ENCODE measurements at places on chromosomes 12 and 14.

GRCh38 chr14:68734231-68734732, 58.6 kb downstream of the ZFP36L1 start:
- DNase-seq = peak; percentile 31

- DNase-seq = no peak
These were observed 81.6 kb upstream of the RERGL start for GRCh38 chr12:18171571-18171970.

DNA sequence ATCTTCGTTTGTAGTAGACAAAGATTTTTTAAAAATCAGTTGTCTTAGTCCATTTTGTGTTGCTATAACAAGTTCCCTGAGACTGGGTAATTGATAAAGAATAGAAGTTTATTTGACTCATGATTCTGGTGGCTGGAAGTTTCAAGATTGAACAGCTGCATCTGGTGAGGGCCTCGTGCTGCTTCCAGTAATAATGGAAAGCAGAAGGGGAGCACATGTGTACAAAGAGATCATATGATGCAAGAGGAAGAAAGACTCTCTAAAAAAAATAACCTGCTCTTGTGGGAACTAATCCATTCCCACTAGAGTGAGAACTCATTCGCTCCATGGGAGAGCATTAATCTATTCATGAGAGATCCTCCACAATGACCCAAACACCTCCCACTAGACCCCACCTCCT, 24.8 kb downstream of the MUCL1 start:
- no peak for DNase-seq

DNA sequence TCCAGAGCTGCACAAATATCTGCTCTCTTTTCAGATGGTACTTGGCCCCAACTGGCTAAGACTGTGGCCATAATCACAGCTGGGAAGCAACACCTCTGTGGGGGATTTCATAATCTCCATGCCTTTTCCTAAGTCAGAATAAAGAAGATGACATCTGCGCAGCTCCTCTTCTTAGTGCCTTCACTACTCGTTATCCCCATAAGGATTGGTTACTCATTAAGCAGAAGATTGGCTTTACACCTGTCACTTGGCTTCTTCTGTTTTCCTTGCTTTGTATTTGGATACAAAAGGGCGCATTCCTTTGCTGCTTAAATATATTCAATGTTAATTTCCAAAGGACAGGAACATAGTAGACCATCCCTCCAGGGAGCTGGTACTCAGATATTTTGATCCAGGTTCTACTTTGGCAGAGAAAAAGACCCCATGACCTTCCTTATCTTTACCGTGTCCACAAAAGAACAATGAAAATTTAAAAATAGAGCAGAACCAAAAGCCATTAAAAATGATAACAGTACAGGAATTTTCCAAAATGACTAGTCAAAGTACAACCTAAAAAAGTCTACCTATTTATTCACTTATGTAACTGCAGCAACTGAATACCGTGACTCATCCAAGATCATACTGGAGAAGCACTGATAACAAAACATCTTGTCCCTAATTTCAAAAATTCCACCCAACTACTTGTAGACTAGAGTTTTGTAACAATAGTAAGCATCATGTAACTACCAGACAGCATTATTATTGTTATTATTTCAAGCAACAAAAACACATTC, 352.3 kb upstream of the TMPO start:
- no peak for DNase-seq

GRCh38 chr14:58747181-58747580, 109.4 kb downstream of the DACT1 start:
- no peak for DNase-seq

DNA sequence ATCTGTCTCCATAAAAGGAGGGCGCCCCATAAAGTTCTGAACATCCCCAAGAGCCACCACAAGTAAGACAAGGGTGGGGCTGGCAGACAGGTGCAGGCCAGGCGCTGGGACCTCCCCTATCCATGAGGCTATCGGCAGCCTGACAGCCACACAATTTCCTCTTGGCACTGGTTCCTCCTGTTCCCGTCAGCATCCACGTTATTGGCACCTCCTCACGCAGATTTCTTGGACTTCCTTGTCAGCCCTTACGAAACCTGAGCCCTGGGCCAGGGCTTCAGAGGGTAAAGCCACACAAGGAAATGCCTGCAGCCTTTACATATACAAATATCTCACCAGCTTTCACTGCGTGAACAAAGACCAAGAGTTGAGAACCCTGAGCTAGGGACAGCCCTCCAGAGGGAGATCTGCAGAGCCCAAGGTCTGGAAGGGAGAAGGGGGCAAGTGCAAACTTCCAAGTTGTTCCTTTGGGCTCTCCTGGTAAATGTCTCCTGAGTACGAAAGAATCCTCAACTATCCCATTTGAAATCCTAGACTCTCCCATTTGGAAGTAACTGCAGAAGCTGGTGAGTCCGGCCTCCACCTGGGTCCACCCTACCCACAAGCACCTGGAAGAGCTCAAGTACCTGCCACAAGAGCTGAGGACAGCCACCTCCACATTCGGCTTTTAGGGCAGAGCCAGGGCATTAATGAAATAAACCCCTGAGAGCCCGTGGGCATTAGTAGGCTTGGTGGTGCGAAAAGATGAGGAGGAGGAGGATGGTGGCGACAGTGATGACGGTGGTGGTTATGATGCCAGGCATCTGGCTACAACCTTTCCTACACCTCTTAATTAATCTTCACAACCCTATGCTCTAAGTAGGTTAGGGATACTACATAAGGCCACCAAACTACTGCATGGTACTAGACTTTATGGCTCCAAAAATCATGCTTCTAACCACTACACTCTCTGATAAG, 5.5 kb upstream of the TC2N start:
- DNase-seq = no peak

DNA sequence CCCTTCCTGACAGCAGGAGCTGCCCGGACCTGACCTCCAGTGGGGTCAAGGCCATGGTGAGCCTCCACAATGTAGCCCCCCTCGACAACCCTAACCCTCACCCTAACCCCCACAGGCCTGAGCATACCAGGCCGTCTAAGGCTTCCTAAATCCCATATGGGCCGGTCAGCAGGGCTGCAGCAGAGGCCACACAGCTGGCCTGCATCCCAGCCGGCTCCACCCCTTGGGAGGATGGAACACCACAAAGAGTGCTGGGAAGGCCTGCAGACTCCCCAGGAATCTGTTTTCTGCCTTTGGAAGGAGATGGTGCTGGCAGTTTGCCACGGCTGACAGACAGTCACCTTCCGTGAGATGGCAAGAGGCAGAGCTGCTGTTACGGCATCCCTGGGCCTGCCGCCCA, 2.8 kb downstream of the TMEM179 start:
- no peak for DNase-seq

DNA sequence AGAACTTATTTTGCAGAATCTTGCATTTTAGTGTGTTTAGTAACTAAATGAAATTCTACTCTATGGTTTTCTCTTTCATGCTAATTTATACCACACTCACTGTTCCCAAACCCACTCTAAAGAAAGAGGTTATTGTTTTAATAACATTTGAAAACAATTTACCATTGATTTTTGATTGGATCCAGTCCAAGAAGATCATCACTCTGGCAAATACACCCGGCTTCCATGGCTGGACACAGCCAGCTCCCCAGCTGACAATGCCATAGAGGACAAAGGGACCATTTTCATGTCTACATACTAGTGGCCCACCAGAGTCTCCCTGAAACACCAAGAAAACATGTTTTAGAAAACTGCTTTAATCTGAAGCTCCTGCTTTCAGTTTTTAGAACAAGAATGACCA, 42.4 kb downstream of the OVCH1 start:
- DNase-seq = no peak

DNA sequence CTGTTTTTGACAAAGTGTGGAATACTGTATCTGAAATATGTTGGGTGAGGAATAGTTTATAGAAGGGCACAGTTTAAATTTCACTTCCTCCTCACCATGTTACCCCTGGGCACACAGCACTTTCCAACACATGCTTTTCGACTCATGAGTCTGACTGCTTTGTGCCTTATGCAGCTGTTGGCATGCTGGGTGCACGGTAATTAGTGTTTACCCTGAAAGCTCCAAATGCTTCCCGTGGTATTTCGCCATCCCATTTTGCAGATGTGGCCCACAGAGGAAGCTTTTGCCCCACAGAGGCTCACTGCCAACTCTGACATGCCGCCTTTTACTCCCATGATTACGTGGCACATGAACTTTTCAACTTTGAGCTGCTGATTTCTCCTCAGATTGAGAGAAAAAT, 168.6 kb downstream of the PRKCH start:
- no peak for DNase-seq

- DNase-seq = peak; percentile 60
These were observed 10.7 kb downstream of the STAC3 start for GRCh38 chr12:57240066-57240921.

DNA sequence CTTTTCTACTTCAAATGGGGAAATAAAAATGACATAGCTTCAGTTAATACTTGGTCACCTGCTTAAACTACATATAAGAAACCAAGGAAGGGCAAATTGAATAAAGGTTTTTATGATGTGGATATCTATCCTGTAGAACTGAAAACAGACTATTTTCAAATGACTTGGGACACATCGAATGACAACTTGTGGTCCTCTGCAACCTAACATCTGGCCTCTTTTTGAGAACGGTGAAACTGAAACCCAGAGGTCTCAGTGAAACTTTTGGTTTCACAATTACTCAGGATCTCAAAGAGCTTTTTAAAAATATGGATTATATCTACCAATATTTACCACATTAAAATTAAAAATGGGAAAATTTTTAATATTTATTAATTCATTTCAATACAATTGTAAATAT, 65.2 kb downstream of the PPP2R5E start:
- no peak for DNase-seq

- DNase-seq = no peak
These were observed 42.1 kb downstream of the ELK3 start for GRCh38 chr12:96236221-96236822.

- DNase-seq = no peak
These were observed 40.3 kb upstream of the DCD start for GRCh38 chr12:54688309-54689033.

GRCh38 chr14:70020352-70021170, 141.3 kb downstream of the SMOC1 start:
- DNase-seq = no peak

DNA sequence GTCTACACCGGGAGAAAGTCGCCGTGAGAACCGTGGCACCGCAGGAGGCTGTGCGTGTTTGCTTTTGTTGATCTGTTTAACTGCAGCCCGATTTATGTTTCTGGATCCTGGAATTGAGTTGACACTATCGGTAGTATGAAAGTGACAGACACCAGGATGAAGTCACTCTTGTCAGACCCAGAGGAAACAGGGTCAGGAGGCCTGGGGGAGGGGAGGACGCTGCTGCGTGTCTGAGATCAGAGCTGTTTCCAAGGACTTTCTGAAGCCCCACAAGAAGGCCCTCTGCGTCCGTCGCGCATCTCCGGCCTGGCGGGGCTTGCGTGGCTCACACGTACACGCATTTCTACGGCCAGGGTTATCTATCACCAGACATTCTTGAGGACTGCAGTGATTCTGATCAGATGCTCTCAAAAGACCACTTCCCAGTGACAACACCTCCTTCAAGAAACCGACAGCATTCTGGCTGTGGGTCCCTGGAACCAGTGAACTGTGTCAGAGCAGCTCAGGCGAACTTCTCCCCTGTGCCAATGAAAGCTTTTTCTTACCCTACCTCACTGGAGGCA, 263.4 kb downstream of the ADGRD1 start:
- no peak for DNase-seq

DNA sequence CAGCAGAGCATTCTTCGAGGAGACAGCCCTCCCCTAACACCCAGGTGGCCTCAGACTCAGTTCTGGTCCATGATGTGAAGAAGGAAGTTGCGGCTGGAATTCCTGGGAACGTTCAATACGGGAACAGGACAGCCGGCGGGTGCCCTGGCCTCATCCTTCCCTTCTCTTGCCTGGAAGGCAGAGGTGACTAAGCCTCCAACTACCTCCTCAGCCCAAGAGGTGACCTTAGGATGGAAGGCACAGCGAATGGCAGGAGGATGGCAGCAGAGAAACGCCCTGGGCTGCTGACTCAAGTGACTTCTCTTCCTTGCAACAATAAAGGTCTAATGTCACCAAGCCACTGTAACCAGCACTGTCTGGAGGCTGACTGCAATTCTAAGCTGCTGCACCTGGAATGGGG, 36.1 kb downstream of the DHX37 start:
- no peak for DNase-seq

- DNase-seq = no peak
These were observed 938 bp upstream of the SLC6A13 start for GRCh38 chr12:263574-263973.

- DNase-seq = no peak
These were observed 21.9 kb upstream of the MAP1LC3B2 start for GRCh38 chr12:116537101-116537904.

GRCh38 chr12:49733219-49734017, 7.9 kb upstream of the TMBIM6 start:
- no peak for DNase-seq

DNA sequence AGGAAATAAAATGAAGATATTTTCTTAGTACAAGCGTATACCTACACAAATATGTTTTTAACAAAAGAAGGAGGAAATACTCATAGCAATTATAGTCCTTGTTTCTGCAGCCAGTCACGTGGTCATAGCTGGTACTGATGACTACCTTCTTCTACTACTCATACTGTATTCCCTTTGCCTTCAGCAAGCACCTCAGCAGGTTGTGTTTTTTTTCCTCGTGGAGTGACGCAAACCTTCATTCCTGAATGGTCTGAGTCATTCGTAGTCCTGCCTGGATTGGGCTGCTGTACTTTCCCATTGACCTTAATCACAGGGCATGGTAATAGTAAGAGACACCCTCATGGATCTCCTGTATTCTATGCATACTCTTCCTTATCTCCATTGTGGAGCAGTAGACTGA, 25.7 kb upstream of the SLC16A7 start:
- DNase-seq = no peak

DNA sequence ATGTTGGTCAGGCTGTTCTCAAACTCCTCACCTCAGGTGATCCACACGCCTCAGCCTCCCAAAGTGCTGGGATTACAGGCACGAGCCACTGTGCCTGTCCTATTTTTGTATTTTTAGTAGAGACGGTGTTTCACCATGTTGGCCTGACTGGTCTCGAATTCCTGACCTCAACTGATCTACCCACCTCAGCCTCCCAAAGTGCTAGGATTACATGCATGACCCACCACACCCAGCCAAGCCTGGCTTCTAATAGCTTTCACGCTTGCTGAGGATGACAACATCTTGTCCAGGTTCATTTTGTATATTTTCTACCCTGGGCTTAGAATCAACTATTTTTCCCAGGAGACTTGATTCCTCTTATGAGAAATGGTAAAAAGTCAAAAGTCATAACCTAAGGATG, 64.7 kb downstream of the WASHC3 start:
- no peak for DNase-seq
